ENCODE measurements at places on chromosomes 11 and 22.

DNA sequence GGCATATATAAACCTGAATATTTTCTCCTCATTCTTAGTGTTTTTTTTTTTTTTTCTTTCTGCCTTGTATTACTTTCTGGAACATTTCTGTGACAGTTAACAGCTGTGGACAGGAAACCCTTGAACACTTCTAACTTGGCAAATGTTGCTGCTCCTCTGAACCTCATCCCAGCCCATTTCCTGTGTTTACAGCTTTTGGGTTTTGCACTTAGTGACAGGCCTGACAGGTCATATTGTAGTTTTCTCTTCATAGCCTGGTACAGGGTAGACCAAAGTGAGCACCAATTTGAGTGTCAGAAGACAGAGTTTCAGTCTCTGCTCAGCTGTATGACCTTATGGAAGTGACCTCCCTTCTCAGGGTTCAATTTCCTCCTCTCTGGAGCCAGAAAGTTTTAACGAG, 91.6 kb downstream of the STIM1 start:
- DNase-seq: no peak

DNA sequence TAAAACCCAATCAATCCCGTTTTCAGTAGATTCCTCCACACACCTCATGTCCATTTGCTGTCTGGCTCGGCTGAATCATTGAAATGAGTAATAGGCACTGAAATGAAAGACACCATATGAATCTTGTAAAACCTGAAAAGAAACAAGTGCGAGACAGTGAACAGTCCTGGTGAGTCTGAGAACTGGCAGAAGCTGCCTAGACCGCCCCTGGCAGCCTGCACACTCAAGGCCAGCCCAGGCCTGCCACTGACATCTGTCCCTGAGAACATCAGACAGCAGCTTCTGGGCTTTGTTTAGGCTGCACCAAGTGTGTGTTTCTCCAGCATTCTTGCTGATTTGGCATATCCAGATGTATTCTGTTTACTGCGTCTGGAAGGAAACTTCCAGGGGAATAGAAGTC, 44.8 kb downstream of the ENDOD1 start:
- no peak for DNase-seq

GRCh38 chr11:87974797-87975196, 200.4 kb downstream of the RAB38 start:
- no peak for DNase-seq

DNA sequence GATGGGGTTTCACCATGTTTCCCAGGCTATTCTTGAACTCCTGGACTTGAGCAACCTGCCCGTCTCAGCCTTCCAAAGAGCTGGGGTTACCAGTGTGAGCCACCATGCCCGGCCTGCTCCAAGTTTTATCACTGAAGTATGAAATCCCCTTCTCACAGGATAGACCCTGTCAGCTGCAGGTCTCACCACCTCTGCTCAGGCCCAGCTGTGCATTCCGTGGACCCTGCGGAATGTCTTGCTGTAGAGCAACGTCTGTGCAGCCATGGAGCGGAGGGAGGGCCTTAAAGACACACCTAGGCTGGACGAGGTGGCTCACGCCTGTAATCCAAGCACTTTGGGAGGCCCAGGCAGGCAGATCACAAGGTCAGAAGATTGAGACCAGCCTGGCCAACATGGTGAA, 625.4 kb downstream of the BRD1 start:
- DNase-seq: peak; percentile 6

GRCh38 chr11:65744026-65744698, 23.6 kb upstream of the RNASEH2C start:
- peak; percentile 66 for DNase-seq

DNA sequence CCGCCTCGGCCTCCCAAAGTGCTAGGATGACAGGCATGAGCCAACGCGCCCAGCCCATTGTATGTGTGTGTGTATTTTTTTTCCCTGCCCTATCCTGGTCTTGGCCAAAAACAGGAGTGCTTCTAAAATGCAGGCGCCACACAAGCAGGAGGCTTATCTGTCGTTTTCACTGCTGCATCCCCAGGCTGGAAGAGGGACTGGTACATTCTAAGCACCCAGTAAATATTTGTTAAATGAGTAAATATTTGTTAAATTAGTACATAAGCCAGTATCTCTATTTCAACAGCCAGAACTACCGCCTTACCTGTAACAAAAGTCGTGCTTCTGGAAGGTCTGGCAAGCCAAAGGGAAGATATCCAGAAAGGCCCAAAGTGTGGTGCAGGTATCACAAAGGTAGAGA, 24.9 kb downstream of the ASCC2 start:
- DNase-seq: no peak

GRCh38 chr22:17257121-17258001, 38.1 kb upstream of the ADA2 start:
- DNase-seq: no peak

- DNase-seq: no peak
Observed at GRCh38 chr11:5065027-5065426, 4.3 kb upstream of the OR52E1 start.

GRCh38 chr11:84969103-84969502, 658.0 kb downstream of the DLG2 start:
- DNase-seq: no peak

DNA sequence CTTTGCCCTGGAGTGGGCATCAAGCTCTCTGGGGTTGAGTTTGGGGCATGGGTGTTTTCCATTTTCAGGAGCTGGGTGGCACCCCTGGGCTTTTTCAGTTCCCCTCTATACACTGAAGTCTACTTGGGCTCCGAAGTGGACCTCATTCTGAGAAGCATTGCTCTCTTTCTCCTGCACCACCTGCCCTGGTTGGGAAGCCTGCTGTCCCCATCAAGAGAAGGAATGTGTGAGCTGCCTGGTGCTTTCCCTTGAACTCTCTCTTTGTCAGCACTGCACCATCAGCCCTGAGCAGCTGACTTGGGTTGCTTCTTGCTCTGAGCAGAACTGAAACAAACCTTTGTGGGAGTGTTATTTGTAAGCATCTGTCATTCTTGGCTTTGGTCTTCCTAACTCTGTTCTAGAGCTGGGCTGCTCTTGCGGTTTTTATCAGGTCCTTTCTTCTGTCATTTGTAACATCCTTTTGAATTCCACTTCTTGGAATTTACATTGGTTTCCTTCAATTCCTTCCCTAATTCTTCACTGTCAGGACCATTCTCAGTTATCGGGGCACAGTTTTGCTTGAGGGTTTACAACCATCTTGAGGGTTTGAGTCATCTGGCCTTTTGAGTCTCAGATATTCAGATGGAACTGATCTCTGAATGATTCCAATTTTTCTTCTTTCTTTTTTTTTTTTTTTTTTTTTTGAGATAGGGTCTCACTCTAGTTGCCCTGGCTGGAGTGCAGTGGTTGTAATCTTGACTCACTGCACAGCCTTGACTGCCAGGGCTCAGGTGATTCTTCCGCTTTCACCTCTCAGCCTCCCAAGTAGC, 20.5 kb downstream of the UBE2L3 start:
- DNase-seq: no peak

DNA sequence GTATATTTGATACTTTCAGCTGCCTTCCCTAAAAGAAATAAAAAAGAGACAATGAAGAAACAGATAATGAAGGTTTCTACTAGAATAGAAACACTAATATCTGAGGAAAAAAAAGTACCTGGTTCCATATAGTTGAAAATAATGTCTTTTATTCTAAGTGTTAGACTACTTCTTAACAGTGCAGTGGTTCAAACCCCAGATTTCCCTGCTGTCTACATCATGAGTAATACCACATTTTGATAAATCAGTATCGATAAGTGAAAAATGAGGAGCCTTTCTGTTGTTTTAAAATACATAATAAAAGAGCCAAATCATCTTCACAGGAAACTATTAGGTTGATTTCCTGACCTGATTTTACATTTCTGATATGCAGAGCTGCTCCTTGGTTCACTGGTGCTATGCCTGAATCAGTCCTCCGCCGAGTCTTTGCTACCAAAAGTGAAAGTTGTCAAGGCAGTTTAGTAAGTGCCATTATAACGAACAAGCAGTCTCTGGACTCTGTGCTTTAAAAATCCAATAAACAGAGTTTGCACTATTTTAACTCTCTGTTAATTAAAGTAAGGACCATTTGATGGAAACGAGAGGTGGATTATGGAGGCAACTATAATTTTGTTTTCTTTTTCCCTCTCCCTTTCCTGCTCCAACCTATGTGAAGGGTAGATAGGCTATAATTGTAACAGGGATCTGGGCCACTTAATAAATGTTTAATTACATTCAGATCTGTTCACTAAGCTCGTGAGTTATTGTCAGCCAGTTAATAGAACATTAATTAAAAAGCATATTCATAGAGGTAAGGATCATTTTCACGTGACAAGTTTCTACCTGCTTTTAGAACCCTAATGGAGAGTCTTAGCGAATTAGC, 724.5 kb upstream of the RAG2 start:
- DNase-seq: no peak

- DNase-seq: no peak
Observed at GRCh38 chr11:40425168-40425567, 1034.3 kb downstream of the LRRC4C start.

- peak; percentile 76 for DNase-seq
Observed at GRCh38 chr11:76236092-76236999, 30.0 kb upstream of the WNT11 start.

GRCh38 chr22:39638958-39639357, 68.4 kb downstream of the CACNA1I start:
- DNase-seq: no peak

DNA sequence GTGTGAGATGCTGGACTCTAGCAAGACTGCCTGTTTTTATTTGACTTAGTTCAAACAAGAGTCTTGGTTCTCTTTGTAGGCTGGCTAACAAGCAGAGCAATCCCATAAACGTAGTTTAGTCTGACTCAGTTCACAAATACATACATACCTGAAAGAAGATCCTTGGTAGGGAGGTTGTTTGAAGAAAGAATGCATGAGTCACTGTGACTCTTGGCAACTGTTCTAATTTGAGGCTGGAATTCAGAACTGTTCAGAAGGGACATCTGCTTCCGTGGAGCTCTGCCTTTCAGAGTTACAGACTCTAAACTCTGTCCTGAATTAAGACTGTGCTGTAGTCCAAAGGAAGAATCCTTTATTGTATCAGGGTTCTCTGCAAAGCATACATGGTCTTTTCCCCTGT, 32.2 kb downstream of the C2CD3 start:
- peak; percentile 38 for DNase-seq

DNA sequence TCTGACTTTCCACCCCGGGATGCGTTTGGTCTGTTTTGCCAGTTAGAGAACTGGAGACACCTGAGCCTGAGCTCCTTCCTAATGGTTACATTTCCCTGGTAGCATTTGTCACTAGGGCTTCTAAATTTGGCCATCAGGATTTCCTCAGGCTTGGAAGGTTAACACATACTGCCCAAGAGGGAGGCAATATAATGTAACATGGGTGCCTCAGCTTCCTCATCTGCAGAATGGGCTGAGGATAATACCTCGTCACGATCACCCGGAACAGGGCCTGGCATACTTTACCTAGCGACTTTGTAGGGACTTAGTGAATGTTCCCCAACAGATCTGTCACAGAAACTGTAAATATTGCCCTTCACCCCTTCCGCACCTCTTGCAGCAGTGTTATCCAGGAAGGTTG, 11.3 kb downstream of the IL17RA start:
- no peak for DNase-seq

DNA sequence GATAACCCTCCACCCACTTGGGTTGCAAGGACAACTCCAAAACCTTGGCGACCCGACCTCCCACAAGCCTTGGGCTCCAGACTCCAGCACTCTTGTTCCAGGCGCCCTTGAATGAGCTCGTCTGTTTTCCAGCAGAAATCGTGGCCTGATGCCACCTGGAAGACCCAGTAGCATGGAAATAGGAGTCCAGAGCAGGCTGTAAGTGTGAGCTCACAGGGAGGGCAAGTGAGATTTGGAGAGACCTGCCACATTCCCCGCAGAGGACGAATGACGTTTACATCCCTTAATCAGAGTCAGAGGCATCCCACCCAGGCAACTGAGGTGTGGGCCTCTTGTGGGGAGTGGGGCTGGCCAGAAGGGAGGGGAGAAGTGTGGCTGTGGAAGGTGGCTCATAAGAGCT, 71.9 kb downstream of the LDLRAD3 start:
- no peak for DNase-seq

GRCh38 chr11:76385903-76386302, 4.8 kb downstream of the GVQW3 start:
- DNase-seq: no peak

DNA sequence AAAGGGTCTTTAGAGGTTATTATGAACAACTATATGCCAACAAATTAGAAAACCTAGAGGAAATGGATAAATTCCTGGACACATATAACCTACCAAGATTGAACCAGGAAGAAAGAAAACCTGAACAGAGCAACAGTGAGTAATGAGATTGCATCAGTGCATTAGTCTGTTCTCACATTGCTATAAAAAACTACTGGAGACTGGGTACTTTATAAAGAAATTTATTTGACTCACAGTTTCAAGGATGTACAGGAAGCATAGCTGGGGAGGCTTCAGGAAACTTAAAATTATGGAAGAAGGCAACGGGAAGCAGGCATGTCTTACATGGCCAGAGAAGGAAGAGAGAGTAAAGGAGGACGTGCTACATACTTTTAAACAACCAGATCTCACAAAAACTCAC, 70.8 kb upstream of the GNAZ start:
- no peak for DNase-seq

DNA sequence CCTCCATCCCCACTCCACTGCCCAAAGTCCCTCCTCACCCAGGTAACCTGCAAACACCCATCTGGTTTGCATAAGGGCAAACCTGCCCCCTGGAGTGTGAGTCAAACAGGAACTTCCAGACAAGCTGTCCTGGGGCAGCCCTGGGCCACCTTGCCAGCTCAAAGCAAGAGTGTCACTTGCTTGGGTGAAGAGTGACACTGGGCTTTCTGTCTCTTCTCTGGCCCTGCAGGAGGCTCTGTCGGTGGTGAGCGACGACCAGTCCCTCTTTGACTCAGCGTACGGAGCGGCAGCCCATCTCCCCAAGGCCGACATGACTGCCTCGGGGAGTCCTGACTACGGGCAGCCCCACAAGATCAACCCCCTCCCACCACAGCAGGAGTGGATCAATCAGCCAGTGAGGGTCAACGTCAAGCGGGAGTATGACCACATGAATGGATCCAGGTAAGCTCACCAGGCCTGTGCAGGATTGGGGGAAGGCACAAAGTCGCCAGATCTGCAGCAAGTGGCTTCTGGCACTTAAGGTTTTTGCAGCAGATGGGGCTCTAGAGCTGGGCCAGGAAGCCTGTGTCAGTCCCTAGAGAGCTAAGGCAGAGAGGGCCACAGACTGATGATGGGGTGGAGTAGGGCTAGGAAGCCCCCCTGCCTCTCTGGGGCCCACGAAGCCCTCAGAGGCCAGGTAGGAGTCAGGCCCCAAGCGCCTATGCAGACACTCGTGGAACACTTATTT, 64.2 kb downstream of the FLI1 start:
- no peak for DNase-seq

DNA sequence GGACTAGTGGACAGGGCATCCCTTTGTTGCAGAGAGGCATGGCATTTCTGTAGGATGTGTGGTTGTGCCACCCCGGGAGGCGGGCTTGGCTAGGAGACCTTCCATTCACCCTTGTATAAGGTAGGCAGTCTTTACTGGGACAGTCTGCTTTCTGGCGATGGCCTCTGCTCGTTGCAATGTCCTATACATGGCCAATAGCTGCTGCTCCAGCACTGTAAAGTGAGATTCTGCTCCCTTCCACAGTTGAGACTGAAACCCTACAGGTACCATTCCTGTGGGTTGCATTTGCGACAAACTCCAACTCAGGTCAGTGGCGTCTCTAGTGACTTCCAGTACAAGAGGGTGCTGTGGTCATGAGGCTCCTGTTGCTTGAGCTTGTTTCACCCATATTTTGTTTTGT, 20.4 kb upstream of the APOL3 start:
- DNase-seq: no peak
